ENCODE measurements at places on chromosomes 6 and 20.

- no peak for DNase-seq
These were observed 43.3 kb upstream of the IRF4 start for GRCh38 chr6:347951-348859.

GRCh38 chr6:157885876-157886275 is 62.8 kb downstream of the SNX9 start:
- DNase-seq = peak; percentile 45

- DNase-seq = no peak
These were observed 608.4 kb downstream of the HDGFL1 start for GRCh38 chr6:23177806-23178205.

DNA sequence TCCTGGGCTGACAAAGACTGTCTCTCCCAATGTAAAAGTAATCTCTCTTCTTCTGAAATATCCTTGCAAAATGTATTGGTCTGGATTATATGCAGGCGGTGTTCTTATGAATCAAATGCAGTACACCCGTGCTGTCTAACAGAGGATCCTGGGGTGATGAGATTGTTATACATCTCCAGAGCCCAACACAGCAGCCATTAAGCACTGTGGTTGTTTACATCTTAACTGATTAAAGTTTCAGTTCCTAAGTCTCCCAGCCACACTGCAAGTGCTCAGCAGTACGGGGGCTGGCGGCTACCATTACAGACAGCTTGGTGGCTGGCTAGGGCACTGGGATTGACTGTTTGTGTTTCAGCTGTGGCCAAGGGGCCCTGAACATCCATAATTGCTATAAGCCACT is 7.0 kb downstream of the UNC93A start:
- DNase-seq = no peak

GRCh38 chr6:88609983-88610382 is 353.4 kb downstream of the RNGTT start:
- no peak for DNase-seq

GRCh38 chr6:169800668-169801395 is 49.4 kb downstream of the ERMARD start:
- DNase-seq = no peak

GRCh38 chr6:131024565-131024964 is 38.5 kb downstream of the EPB41L2 start:
- DNase-seq = no peak

DNA sequence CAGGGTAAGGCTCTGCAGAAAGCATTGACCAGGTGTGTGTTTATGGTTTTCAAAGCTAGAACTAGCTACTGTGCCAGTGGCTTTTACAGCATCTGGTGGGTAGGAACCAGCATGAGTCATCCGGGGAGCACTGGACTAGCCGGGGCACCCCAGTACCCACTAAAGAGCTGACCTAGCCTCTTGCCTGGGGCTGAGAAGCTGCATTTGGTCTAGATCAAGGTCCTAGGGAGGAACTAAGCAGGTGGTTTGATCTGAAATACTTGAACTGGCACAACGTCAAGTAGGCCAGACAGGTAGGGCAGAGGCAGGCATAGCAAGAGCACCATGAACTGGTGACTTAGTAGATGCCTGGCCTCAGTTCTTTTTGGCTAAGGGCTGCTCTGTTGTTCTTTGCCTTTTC is 109.8 kb upstream of the PTPRK start:
- DNase-seq = no peak

- DNase-seq = no peak
These were observed 47.6 kb downstream of the AGPAT4 start for GRCh38 chr6:161226009-161226964.

DNA sequence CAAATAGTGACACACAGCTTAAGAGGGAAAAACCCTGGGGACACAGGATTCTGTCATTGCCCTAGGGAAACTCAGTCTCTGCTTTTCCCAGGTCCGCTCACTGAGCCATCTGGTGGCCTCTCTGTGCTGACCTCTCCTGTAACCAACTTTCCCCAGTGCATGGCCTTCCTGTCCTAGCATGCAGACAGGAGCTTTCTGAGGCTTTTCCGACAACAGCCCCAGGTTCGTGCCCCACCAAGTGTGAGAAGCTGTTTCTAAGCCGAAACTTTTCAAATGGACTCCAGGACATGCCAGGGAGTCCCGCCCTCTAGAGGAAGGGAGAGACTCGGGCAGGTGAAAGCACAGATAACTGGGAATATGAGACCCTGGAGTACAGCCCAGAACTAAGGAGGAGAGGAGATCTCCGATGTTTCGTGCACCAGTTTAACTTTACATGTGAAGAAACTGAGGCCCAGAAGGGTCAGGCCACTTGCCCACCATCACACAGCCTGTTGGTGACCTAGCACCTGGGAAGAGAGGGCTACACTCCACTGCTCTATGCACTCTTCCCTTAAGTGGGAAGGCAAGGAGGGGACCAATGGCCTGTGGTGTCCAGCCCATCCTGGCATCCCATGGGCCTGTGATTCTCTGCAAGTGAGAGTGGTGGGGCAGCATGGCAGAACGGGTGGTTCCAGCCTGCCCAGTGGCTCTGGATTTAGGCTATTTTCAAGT is 46.2 kb downstream of the RPP40 start:
- no peak for DNase-seq

- DNase-seq = no peak
These were observed 60.5 kb upstream of the SAMD5 start for GRCh38 chr6:147447835-147448611.

DNA sequence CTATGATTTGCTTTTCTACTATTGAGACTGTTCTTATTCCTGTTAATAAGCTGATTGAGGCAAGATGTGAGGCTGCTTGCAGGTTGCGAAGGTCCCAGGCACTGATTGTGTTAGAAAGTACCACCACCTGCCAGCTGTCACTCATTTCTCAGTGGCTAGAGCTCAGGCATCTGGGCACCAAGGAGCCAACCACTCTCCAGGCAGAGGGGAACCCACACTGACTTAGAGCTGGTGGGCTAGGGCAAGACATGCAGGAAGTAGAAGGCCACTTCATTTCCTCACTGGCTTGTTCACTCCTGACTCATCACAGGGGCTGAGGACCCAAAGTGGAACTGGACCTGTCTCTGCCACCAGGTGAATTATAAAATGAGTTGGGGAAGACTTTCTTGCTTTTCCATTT is 7.8 kb upstream of the DLL1 start:
- DNase-seq = no peak

DNA sequence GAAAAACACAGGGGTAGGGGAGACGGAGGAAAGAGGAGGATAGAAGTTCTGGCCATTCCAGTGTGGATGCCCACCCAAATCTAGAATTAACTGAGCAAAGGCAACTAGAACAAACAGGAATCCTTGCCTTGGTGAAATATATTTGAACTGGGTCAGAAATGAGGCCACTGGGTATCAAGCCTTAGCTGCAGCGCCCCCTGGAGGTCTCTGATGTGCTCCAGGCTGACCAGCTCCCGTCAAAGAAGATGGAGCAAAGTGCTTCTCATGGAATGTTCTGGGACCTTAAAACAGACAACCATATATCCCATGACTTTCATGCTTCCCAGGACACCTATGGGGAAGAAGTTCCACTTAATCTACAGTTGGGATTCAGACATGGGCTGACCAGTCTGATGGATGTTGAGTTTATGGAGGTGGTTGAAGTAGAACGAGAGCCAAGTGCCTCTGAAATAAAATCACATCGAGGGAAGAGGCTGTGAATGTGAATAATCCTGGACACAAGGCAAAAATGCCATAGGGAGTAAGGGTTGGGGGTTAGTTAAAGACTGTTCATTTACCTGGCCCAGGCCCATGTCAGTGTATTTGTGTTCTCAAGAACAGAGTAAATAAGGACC is 50.4 kb downstream of the HLA-DPB1 start:
- peak; percentile 54 for DNase-seq

DNA sequence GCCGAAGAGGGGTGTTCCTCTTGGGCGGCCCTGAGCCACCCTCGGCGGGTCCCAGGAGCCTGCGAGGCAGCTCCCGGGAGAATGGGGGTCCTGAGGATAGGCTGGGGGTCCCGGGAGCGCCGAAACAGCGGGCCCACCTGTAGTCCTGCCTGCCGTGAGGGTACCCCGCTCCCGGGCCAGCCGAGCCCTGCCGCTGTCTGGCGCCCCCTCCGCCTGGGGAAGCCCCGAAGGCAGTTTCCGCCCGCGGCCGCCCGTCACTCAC is 280 bp downstream of the SPATA2 start:
- DNase-seq = no peak

- no peak for DNase-seq
These were observed 8.9 kb upstream of the LKAAEAR1 start for GRCh38 chr20:64093013-64093503.

- DNase-seq = no peak
These were observed 181.1 kb downstream of the REV3L start for GRCh38 chr6:111301946-111302345.

DNA sequence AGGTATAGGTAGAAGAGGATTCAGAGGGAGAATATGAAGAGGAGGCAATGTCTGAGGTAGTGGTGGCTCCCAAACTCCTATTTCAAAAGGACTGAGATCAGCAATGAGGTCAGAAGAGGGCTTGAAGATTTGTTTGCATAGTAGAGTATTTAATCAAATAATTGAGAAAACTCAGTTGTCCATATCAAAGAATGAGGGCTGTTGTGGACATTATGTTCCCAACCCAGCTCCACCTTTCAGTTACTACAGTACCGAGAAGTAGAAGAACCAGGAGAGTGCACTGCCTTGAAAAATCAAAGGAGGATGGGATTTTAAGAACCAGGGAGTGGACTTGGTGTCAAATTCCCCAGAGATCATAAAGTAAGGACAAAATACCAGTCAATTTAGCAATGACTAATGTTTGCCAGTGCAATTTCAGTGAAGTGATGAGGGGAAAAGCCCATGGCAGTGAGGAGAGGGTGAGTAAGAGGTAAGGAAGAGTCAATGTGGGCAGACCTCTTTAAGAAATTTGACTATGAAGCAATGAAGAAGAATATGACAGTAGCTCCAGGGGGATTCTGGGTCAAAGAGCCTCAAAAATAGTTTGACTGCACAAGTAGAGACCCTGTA is 382.4 kb downstream of the PKHD1 start:
- no peak for DNase-seq

DNA sequence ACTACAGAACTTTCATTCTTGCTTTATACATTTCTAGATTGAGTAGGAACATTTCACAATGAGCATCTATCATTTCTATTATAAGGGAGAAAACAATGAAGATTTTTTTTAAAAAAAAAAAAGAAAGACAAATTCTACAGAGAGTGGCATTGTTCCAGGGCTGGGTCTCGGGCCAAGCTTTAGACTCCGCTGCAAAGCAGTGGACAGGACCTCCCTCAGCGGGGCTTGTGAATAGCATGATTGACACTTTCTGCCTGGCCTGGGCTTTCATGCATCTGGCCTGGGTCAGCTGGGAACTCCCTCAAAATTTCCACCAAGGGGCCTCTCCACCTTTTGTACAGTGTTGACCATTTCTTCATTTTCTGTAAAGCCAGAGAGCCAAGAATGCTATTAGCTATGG is 55.8 kb upstream of the HIVEP2 start:
- no peak for DNase-seq

DNA sequence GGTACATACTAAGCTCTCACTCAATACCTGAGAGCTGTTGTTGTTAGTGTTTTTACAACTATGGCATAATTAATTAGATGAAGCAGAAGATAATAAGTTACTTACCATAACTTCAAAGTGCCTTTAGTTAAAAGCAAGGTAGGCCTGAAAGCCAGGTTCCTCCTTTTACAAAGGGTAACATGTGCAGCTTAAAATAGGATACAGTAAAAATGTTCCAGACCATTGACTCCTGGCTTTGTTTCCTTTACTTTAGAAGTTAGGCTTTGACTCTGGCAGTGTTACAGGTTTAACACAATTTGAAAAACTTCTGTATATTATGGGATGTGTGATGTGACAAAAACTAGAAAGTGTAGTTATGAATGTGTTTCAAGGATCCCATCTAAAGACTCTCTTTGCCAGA is 522.5 kb downstream of the EPM2A start:
- no peak for DNase-seq

GRCh38 chr6:145539831-145540230 is 195.5 kb downstream of the EPM2A start:
- DNase-seq = no peak

GRCh38 chr6:24193364-24193763 is 67.3 kb downstream of the NRSN1 start:
- DNase-seq = no peak

GRCh38 chr6:135096403-135097130 is 41.9 kb upstream of the HBS1L start:
- DNase-seq = no peak

- DNase-seq = no peak
These were observed 27.0 kb upstream of the CALHM6 start for GRCh38 chr6:116434056-116434725.

GRCh38 chr6:38354905-38355304 is 284.8 kb downstream of the BTBD9 start:
- no peak for DNase-seq

- DNase-seq = no peak
These were observed 336.0 kb downstream of the QKI start for GRCh38 chr6:163750431-163751031.

- DNase-seq = no peak
These were observed 27.3 kb downstream of the PTK7 start for GRCh38 chr6:43103253-43103876.

- DNase-seq = no peak
These were observed 15.2 kb upstream of the SSR1 start for GRCh38 chr6:7328243-7328642.

GRCh38 chr20:33601861-33602260 is 60.3 kb upstream of the C20orf144 start:
- no peak for DNase-seq

GRCh38 chr20:35463455-35464300 is 8.3 kb downstream of the CEP250 start:
- peak; percentile 40 for DNase-seq

DNA sequence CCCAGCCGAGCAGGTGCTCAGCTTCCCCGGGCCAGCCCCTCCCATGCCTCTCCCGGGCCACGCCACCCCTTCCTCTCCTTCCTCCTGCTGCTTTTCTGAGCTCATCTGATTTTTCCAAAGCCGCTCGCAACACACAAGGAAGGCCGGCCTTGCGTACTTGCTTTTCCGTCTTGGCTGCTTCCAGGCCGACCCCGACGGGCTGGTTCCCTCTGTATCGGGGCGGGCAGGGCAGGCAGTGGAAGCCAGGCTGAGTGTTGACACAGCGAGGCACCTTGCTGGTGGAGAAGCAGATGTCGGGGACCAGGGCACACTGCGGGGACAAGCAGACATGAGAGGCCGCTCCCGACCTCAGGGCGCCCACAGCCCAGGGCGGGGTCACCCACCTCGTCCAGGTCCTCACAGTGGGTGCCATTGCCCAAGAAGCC is 21.1 kb downstream of the THBS2 start:
- DNase-seq = no peak

DNA sequence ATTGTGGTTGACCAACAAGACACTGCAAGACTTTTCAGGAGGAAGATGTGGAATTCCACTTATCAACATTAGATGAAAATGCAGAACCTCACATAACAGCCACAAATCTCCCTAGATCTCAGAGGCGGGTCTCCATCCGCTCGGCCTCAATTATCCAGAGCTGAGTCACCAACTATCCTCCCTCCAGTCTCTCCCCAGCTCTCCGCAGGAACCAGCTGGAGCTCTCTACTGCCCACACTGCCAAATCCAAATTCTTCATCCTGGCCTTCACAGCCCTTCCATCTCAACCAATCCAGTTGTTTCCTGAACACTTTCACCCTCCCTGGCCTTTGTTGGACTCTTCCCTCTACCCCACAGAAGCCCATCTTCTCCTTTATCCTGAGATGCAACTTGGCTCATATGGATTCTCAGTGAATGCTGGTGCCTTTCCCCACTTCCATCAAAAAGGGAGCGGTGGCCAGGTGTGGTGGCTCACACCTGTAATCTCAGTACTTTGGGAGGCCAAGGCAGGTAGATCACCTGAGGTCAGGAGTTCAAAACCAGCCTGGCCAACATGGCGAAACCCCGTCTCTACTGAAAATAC is 3.5 kb upstream of the TGIF2 start:
- DNase-seq = no peak

- no peak for DNase-seq
These were observed 47.4 kb upstream of the RNGTT start for GRCh38 chr6:89010825-89011224.
